CD4-positive, alpha-beta T cell treated with Interleukin-6 at 100 ng/mL for 8 hours (primary cell): ENCODE measurements at places on chromosomes 5 and 9.

DNA sequence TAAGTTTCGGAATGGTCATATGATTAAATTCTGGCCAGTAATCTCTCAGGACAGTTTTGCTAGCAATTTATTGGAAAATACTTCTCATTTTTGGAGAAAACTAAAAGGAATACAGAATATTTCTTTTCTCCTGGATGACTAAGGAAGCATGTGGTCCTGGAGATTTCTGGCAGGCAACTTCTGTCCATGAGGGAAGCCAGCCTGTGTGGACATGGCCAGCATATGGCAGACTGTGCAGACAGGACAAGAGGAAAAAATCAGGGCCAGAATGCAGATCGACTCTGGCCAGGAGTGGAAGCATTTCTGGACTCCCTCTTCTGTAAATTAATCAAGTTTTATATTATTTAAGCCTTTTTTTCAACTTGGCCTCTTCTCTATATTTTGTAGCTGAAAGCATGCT lies 100.4 kb upstream of the CDH18 start:
- DNase-seq, result no peak

- no peak for DNase-seq
Observed at GRCh38 chr9:15882328-15882727, 329.5 kb downstream of the CCDC171 start.

DNA sequence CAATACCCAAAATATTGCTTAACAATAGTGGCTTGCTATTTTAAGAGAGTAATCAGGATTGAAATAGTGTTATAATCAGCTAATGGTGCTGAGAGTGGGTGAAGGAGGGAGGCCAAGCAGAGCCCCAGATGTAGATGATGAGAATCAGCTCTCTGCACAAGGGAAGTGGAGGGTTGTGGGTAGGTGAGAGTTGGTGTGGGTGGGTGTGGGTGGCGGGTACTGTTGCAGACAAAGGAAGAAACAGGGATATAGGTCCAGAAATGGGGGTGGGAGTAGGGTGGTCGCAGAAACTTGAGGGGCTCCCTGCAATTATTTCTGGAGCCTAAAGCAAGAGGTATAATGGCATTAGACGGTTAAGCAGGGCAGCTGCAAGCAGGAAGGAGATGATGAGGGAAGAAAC lies 7.4 kb upstream of the ADCY2 start:
- no peak for DNase-seq

- DNase-seq, result no peak
Observed at GRCh38 chr9:132546148-132547051, 36.0 kb upstream of the BARHL1 start.

- no peak for DNase-seq
Observed at GRCh38 chr9:131045300-131046092, 36.5 kb downstream of the LAMC3 start.

DNA sequence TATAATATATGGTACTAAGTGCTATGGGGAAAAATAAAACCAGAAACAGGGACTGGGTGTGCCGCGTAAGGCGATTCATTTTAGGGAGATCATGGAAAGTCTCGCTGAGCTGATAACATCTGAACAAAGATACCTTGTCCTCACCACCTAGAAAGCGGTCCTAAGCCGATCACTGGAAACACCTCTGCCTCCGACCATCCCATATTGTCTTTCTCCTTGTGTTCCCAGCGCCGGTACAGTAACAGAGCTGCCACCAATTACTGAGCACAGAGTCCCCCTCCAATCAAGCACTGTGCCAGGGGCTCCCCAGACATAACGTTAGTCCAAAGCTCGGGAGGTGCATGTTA lies 704 bp downstream of the CCDC112 start:
- no peak for DNase-seq

DNA sequence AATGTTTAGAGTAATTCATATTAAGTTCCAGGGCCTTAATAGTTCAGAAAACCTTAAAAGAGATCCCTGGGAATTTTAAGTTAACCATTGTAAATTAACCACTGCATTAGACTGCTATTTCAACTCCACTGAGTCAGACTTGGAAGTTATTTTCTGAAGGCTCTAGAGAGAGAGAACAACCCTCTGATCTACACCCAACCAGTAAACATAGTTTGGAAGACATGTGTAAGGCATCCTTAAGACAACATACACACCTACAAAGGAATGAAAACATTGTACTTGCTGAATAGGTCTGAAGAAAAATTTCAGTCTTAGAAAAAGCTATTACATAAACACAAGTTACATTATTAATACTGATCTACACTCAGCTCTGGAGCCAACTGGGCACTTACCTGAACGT lies 158.2 kb upstream of the FST start:
- no peak for DNase-seq

DNA sequence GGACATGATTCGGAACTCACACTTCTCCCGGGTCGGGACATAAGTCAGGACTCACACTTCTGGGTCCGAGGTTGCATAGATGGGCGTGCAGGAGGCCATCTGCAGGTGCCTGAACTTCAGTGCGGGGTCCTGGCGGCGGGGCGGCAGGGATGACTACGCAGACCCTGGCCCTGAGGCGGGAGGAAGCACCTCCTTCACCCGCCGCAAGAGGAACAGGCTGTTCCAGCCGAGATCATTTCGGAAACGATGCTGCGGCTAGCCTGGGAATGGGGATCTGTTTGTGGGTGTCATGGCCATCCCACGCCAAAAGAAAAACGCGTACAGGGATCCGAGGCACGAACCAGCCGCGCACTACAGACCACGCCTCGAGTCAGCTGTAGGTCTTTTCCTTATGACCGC lies 196.6 kb downstream of the TTLL11 start:
- DNase-seq, result no peak

- DNase-seq, result no peak
Observed at GRCh38 chr9:84327184-84327583, 13.4 kb downstream of the SLC28A3 start.

DNA sequence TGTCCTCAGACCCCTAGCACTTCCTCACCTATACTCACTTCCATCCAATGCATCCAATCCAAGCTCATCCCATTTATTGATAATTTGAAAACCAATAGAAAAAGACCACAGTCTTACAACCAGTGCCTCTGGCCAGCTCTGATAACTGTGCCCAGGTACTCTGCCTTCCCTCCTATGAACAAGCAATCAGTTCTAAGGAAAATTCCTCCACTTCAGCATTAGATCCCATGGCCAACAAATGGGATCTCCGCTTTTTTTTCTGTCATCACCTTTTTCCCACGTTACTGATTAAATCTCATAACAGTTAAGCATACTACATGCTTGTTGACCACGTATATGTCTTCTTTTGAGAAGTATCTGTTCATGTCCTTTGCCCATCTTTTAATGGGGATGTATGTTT lies 41.7 kb upstream of the GLIS3 start:
- no peak for DNase-seq
